Fibroblast of pulmonary artery (primary cell): ENCODE measurements at places on chromosomes 7 and 10.

GRCh38 chr10:31034098-31034909 is 2.6 kb upstream of the ZNF438 start:
- peak; percentile 93 for DNase-seq

DNA sequence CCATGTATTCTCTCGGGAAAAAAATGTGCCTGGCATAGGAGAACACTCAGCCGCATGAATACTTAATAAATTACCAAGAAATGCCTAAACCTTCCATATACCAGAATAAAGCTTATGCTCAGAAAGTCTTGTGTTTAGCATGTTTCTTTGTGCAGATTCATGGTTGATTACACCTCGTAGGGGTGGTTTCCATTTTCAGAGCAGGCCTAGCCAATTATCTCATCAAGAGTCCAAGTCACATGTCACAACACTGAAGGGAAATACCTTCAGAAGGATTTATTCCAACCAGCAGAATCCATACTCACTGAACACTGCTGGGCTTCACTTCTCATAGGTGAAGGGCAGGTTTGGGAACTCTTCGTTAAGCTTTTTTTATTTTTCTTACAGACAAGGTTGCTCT is 539.7 kb downstream of the PLXDC2 start:
- no peak for DNase-seq

DNA sequence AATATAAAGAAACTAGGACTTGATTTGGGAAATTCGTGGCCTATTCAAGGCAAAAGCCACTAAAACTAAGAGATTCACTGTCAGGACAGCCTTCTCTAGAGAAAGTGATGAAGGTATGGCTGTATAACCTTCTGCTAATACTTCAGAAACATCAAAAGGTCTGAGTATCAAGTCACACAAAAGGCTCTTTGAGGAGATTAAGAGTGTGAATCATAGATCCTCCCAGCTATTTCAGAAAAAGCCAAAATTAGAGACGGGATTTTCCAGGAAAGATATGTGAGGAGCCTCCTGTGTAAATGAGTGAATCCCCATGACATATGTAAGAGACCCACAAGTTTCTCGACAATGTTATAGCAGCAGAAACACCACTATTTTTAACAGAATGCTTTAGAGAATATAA is 56.2 kb downstream of the UBE3C start:
- no peak for DNase-seq

GRCh38 chr10:112844681-112845544 is 105.1 kb upstream of the TCF7L2 start:
- no peak for DNase-seq

GRCh38 chr10:16119445-16119844 is 259.1 kb upstream of the MINDY3 start:
- no peak for DNase-seq

- no peak for DNase-seq
Measured at GRCh38 chr7:30660331-30661255, 21.7 kb downstream of the CRHR2 start.

GRCh38 chr7:29090836-29091601 is 55.3 kb downstream of the CPVL start:
- DNase-seq = peak; percentile 37

GRCh38 chr10:130986846-130987245 is 324.7 kb downstream of the TCERG1L start:
- DNase-seq = no peak

- no peak for DNase-seq
Measured at GRCh38 chr10:110868981-110869380, 2.7 kb upstream of the PDCD4 start.

DNA sequence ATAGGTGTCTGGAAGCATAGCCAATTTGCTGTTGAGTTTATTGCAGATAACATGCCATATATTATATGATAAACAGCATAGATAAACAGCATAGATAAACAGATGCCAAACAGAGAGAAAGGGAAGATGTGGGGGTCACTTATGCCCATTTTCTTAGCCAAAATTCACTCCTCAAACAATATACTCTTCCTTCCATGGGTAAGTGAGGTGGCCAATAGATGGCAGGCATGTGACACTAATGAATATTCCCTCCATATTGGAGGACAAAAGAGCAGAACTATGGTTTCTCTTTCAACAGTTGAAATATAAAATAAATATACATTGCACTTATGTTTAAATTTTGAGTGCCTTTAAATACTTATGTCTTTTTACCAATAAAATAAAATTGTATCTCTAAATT is 1212.8 kb downstream of the REEP3 start:
- peak; percentile 42 for DNase-seq

GRCh38 chr10:47051741-47052238 is 140.6 kb downstream of the PTPN20 start:
- no peak for DNase-seq

GRCh38 chr10:73894245-73894971 is 16.5 kb upstream of the PLAU start:
- peak; percentile 87 for DNase-seq

GRCh38 chr10:101467286-101467770 is 113.4 kb downstream of the BTRC start:
- peak; percentile 81 for DNase-seq
